ENCODE measurements at places on chromosomes 7 and 10. TPM values are rescaled to one million over a fixed set of nuclear protein-coding genes. Genes with fewer than 3 reads are reported as not detected.

Gene SLC26A5
- total RNA-seq = not detected

Gene CDH23
- total RNA-seq = under 0.01 TPM

Gene CCDC126
- 2.8 TPM for total RNA-seq

Gene SEMA3A
- total RNA-seq = 34.0 TPM

Gene GRB10
- 26.3 TPM for total RNA-seq

Gene SRRT
- 93.8 TPM for total RNA-seq

Gene HOGA1
- 1.0 TPM for total RNA-seq

Gene GIMAP2
- 0.15 TPM for total RNA-seq

Gene FGFR2
- 0.34 TPM for total RNA-seq

Gene BAMBI
- 2.5 TPM for total RNA-seq

Gene ERVW-1
- not detected for total RNA-seq

Gene HOXA10
- total RNA-seq = not detected
